ENCODE measurements at places on chromosomes 13 and 19.

GRCh38 chr19:44891016-44891882 lies at the start of gene TOMM40:
Gene TOMM40, plus strand, starts transcription at chr19:44891254. Its CDS starts 162 bp downstream, at chr19:44891416.
- no peak for DNase-seq

DNA sequence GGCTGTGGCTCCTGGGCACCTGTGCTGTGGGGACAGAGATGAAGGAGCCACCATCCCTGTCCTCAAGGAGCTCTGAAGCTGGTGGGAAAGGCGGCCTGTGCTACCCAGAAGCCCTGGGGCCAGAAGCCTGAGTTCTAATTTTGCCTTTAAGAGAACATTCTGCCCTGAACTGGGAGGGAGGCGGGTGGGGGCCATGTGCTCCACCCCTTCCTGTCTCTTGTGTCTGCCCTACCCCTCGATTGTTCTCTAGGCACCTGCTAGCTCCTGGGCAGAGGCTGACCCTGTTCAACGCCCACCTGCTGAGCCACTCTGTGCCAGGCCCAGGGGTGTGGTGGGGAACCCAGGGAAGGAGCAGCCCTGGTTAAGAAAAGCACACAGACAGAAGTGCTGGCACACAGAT lies 5.9 kb downstream of the TRAPPC6A start:
- DNase-seq, result no peak

- DNase-seq, result no peak
Measured at GRCh38 chr19:17078920-17079709, 3.5 kb downstream of the MYO9B start.

DNA sequence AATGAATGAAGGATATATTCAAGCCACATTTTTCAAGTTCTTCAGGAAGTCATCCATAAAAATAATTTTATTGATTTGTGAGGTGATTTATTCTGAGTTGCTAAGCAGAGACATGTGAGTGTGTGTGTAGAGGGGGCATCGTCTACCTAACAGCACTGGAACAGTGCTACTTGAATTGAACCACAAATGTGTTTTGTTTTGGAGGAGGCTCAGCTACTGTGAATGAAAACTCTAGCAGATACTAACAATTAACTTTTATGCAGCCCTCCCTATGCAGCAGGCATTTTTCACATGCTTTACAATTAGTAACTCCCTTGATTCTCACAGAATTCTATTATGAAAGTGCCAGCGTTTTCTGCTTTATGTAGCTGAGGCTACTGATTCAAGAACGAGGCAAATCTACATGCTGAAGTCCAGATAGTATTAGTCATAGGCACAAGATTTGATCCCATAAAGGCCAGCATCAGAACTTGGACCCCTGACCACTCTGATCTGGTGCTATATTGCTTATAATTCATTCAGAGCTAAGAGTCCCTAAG lies 103.7 kb downstream of the MYO16 start:
- no peak for DNase-seq

DNA sequence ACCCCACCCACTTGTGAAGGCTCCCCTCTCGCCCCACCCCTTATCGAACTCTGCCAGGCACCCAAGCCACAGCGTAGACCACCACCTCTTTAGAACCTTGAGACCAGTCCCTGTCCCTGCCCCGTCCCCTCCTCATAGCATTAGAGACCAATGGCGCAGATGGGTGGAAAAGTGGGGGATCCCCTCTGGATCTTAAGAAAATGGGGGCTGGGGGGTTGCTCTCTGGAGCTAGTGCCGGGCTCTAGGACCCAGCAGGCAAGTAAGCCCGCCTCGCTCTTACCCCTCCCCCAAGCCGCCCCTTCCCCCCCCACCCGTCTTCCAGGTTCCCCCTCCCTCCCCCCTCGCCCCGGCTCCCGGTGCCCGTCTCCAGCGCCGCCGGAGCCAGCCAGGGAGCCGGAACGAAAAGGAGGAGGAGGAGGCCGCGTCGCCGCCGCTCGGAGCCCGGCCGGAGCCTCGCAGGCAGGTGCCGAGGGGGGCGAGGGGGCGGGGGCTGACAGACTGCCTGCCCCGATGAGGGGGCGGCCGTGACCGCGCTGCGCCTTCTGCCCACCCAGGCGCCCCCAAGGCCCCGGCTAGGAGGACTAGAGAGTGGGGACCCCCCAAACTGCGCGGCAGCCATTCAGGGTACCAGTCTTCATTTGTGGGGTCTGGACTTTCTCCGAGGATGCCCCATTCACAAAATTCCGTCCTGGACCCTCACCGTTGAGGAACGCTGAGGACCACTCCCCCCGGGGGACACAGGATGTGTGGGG lies at the start of gene SPRED3:
TSS of gene SPRED3 (plus strand) at position 349 of the 752 bp plus-strand sequence. CDS start 1,606 bp downstream, outside the sequence.
- no peak for DNase-seq

- no peak for DNase-seq
Measured at GRCh38 chr13:109870696-109871370, 84.5 kb upstream of the IRS2 start.

- no peak for DNase-seq
Measured at GRCh38 chr13:62130062-62130970, 714.7 kb upstream of the PCDH20 start.

DNA sequence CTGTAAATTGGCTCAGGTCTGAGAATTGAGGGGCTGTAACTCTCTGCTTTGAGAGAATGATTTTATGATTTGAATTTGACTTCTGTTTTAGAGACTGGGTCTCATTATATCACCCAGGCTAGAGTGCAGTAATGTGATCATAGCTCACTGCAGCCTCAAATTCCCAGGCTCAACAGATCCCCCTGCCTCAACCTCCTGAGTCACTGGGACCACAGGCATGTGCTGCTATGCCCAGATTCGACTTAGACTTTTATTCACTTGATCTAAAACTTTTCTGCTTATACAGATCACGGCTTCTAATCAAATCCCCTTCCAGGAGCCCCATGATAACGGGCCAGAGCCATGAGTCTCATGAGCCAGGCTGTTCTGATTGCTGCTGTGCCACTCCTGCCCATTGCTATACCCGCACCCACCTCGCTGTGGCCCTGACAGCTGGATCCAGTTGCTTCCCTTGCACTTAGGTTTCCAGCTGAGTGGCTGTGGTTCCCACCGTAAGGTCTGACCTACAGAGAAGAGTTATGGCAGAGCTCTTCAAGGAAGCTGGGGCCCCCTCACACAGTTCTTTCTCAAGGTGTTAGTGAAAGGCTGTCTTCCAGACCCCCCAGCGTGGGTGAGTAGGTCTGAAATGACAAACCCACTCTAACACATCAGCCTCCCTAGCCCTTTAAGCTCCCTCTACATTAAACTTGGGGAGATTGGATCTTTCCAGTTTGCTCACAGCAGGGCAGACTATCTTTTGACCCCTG lies 251.2 kb upstream of the SGCG start:
- no peak for DNase-seq

- DNase-seq, result no peak
Measured at GRCh38 chr13:95552539-95553441, at the start of gene CLDN10. Gene CLDN10, plus strand, starts transcription at chr13:95552720. Its CDS starts 34 bp downstream, at chr13:95552754.

GRCh38 chr19:51372649-51373504 lies at the start of gene NKG7:
Gene NKG7, minus strand, starts transcription at chr19:51372654. Its CDS starts 119 bp downstream, at chr19:51372535.
- no peak for DNase-seq

DNA sequence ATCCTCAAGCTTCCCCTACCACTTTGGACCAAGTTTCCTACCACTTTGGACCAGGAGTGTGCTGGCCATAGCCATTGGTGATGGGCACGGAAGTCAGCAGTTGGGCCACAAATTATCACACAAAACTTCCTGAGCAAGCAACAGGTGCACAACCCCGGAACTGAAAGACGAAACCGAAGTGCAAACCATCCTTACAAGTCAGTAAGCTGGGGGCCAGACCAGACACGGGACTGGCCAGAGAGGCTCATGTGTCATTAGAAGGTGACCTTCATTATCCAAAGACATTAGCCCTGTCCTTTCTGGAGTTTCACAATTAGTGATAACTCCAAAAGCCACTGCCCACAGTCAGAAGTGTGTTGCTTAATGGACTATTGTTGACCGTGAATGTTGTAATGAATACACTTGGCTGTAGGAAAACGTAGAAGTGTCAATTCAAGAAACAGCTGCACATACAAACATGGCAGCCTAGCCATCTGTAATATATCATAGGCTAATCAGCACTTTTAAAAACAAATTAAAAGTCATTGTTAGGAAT lies 244.1 kb upstream of the IRS2 start:
- no peak for DNase-seq

- no peak for DNase-seq
Measured at GRCh38 chr19:43812688-43813087, 10.4 kb upstream of the LYPD5 start.

DNA sequence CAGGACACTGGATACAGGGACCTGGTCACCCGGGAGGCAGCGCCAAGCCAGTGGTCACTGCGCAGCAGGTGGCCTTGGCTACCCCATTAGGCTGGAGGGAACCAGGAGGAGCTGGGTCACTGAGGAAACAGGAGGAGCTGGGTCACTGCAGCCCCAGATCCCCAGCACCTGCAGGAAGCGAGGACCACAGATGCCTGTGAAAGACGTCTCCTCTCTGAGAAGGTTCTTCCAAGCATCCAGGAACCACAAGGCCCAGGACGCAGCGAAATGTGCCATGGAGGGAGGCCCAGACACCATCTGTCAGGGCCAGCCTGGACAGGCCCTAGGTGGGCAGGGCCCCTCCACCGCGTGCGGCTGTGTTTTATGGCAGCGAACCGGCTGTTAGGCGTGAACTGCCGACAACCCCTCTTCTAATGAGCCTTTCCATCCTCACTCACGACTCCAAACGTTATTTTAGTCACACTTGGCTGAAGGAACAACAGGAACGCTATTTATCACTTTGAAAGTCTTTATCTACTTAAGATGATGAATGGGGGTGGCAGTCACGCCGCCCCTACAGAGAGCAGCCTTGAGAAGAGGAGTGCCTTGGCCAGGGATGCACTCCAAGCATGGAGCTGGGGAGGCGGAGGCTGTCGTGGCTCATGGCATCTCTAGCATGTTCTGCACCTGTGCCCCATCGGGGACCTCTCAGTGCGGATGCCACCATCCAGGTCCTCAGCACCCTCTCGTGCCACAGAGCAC lies 53.3 kb downstream of the CEBPG start:
- no peak for DNase-seq

DNA sequence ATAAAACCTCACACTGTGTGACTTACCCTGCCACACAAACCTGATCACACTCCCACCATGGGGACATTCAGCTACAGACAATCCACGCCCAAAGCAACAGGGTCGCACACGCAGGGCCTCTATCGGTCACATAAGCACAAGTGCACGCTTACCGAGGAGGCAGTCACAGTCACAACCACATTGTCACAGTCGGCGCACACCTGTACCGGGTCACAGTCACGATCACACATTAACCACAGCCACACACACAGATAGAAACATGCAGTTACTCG lies 579 bp downstream of the ZNF566 start:
- no peak for DNase-seq

DNA sequence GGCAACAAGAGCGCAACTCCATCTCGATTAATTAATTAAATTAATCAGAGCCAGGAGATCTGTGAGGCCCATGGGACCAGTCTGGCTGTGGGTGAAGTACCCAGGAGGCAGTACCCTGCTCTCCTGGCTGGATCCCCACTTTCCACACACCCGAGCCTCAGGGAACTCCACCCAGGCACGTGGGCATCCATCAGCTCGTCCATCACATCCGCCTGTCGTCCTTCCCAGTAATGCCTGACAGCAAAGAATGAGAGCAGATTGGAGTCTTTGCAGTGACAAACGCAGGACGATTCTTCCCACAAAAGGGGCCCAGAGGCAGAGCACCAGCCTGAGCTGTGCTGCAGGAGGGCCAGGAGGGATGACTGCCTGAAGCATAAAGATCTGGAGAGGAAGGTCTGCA lies 35.8 kb downstream of the VSTM2B start:
- DNase-seq, result no peak

DNA sequence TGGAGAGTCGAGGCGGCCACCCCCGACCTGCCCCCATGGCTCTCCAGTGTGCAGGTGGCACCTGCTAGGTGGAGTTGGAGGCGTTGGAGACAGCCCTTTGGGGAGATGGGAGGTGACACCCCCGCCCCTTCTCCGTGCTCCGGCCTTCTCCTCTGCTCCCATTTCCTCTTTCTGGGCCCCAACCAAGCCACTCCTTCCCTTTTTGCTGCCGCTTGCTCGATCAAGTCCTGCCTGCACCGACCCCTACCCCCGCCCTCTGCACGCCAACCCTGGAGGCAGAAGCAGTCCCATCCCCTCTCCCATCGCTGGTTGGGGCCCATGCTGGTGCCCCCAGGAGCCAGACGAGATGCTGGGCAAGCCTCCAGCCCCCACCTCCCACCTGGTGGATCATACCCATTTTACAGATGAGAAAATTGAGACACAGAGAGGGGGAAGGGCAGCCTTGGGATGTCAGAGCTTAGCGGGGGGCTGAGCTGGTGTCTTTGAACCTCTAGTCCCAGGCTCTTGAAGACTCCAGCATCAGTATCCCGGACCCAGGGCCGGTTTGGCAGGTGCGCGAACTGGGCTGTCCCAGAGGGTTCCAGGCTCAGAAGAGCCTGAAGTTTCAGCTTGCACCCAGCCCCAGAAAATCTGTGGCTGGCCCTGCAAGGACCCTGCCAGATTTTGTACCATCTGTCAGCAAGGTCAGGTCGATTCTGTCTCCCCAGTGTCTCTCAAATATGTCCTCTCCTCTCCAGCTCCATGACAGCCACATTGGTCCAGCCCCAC lies 10.3 kb downstream of the GNA15 start:
- no peak for DNase-seq

- no peak for DNase-seq
Measured at GRCh38 chr13:68713394-68713793, 1394.2 kb upstream of the ATXN8OS start.

Data from HS-5 (cell line).